ENCODE measurements at places on chromosomes 4 and X. TPM values are rescaled to one million over a fixed set of nuclear protein-coding genes. Genes with fewer than 3 reads are reported as not detected.
A peak's percentile ranks its signal among the peaks of the same experiment; 100 is the strongest.

DNA sequence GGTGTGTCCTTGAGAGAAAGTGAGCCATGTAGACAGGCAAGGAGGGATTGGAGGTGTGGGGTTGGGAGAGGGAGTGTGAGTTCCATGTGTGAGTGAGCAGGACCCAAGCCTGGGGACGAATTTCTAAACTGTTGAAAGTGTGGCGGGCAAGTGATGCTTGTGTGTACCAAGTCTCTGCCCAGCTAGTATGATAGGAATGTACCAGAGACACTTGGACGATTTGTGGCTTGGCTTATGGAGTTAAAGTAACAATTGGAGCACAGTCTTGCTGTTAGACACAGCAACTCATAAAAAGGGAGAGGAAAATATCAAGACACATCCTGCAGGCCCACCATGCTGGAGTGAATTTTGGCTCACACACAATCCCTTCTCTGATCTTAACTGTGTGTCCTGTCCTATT, 8.5 kb downstream of the PTTG2 start:
- no peak overlapping the region for H3K4me3 ChIP-seq
- H3K36me3 ChIP-seq = no peaks in the 10 kb centered on the region
- no peak for DNase-seq
- H3K27ac ChIP-seq = no peak overlapping the region
- H3K4me1 ChIP-seq = no peaks in the 10 kb centered on the region

GRCh38 chr4:157832596-157832995, 340.2 kb downstream of the GASK1B start:
- no peaks in the 10 kb centered on the region for H3K27me3 ChIP-seq
- H3K4me1 ChIP-seq = no peaks in the 10 kb centered on the region
- no peak overlapping the region for H3K27ac ChIP-seq

Gene WDR17
- total RNA-seq = 7.5 TPM

DNA sequence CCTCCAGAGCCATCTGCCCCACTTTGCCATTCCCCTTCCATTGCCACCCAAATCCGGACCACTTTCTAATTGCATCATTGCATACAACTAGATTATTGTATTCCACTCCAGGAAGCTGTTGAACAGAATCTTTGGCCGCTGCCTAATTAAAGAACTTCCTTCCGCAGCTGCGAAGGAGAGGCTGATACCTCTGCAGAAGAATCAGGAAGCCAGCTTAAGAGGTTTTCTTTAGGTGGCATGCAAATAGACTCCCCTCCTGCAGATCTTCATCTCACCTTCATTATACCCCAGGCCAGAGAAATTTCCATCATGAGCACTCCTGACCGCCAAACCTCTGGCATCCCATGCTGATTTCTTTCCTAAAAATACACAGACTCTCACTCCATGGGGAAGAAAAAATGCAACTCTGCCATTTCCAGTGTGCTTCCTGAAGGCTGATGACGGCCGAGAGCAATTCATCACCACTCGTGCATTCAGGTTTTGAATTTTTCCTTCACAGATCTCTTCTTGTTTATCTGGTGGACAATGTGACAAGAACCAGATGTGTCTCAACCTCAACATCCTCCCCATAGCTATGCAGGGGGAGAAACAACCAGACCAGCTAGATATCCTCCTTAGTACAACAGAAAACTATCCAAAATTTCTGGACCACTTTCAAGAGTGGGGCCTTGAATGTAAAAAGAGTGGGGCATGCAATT, 31.2 kb downstream of the LGI2 start:
- no peak overlapping the region for H3K4me3 ChIP-seq
- H3K36me3 ChIP-seq = no peaks in the 10 kb centered on the region
- no peaks in the 10 kb centered on the region for H3K4me1 ChIP-seq
- H3K27me3 ChIP-seq = no peaks in the 10 kb centered on the region

DNA sequence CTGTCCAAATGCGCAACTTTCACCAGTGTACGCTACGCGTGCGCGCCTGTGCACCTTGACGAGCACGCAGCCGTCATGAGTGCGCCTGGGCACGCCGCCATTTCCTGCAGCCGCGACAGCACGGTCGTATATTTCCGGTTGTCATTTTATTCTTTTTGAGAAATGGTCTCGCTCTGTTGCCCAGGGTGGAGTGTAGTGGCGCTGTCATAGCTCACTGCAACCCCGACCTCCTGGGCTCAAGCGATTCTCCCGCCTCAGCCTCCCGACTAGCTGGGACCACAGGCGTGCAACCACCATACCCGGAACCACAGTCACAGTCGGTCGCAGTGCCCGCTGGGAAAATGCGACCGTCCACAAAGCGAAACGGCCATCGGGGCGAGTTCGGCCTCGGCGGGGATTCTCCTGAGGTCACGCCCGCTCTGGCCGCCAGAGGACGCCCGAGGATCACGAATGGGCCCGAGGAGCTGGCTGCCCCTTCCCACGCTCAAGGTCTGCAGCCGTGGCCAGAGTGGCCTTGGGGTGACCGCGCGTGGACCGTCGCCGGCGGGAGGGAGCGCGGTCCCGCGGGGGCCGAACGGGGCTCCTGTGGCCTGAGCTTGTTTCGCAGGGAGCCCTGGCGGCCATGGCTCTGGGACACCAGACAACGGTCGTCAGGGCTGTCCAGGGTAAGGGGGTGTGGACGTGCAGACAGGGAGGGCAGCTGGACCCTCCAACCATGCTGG, 23.7 kb upstream of the PNMA3 start:
- H3K4me1 ChIP-seq = no peaks in the 10 kb centered on the region
- peak; percentile 61 for DNase-seq
- no peaks in the 10 kb centered on the region for H3K36me3 ChIP-seq
- peak overlapping the region; percentile 15 for H3K4me3 ChIP-seq

Gene GPC3
- 56.0 TPM for total RNA-seq

Gene TMEM150C
- total RNA-seq = 10.4 TPM

- H3K4me1 ChIP-seq = no peaks in the 10 kb centered on the region
- no peak overlapping the region for H3K27ac ChIP-seq
- no peak overlapping the region for H3K4me3 ChIP-seq
- H3K27me3 ChIP-seq = peaks cover 2% of the 10 kb centered on the region
These were observed 9.2 kb downstream of the VSIG4 start for GRCh38 chrX:66030505-66031317.

DNA sequence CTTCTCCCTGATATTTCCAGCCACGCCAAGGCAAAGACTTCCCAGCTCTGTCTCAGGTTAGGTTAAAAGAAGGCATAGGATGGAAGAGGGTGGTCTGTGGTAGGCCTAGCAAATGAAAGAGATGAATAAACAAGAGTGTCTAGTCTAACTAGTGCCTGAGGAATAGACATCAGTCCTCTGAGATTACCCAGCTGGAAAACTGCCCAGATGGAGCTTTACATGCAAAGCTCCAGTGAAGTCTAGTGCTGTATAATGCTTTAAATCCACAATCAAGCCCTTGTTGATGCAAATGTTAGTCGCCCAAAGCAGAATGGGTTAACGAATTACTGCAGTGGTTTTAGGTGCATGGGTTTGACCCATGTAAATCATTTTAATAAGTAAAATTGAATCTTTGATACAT, 24.8 kb upstream of the GUCY1B1 start:
- no peaks in the 10 kb centered on the region for H3K36me3 ChIP-seq
- DNase-seq = peak; percentile 82
- H3K4me3 ChIP-seq = no peak overlapping the region
- H3K4me1 ChIP-seq = no peaks in the 10 kb centered on the region
- H3K27ac ChIP-seq = no peak overlapping the region

- DNase-seq = no peak
- H3K27me3 ChIP-seq = no peaks in the 10 kb centered on the region
These were observed 15.5 kb downstream of the UNC5C start for GRCh38 chr4:95533254-95533653.

Gene MAGEA2
- not detected for total RNA-seq

GRCh38 chrX:144681501-144681900, 565.8 kb upstream of the SPANXN1 start:
- no peak for DNase-seq
- H3K27ac ChIP-seq = no peak overlapping the region
- H3K27me3 ChIP-seq = no peaks in the 10 kb centered on the region
- no peak overlapping the region for H3K4me3 ChIP-seq

Gene MYL5
- 20.0 TPM for total RNA-seq

DNA sequence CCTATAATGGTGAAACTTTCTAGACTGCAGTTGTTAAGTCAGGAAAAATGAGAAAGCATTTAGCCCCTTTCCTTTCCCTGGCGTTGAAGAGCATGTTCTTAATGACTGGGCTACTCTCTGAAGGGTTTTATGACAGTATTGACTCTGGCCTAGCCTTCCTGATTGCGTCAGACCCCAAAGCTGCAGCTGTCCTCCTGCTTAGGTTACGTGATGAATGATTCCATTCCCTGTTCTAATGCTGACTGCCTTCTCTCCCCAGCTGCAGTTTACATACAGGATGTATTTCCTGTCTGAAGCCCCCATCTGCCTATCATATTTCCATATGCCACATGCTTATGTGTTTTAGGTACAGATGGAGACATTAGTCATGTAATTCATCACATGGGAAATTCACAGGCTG, 105.8 kb upstream of the EGFL6 start:
- H3K27ac ChIP-seq = no peak overlapping the region
- no peaks in the 10 kb centered on the region for H3K4me1 ChIP-seq
- H3K27me3 ChIP-seq = peaks cover 12% of the 10 kb centered on the region
- DNase-seq = peak; percentile 59

Gene IL13RA1
- total RNA-seq = 64.0 TPM

DNA sequence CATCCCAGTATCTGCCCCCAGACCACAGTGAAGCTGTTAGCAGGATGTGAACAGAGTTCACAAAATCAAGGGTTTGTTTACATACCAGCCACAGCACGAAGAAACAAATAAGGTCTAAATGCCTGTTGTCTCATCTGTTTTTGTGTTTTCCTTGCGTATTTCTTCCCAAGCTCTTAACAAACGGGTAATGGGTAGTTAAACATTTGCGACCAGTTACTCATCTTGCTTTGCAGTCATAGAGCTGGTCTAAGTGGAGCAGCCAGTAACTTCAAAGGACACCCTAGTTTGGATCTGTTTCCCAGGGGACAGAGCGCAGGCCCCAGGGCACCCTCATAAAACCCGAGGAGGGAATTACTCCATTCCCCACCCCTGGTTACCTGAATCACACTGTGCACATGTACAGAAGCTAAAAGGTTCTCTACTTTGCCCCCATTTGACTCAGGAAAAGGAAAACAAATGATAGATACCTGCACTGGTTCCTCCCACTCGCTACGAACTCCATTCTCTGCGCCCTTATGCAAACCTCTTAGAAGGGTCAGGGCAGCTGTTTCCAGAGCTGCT, 68.8 kb downstream of the MAML3 start:
- H3K27me3 ChIP-seq = no peaks in the 10 kb centered on the region
- H3K4me3 ChIP-seq = no peak overlapping the region
- peak overlapping the region; percentile 59 for H3K27ac ChIP-seq
- H3K4me1 ChIP-seq = peaks cover 58% of the 10 kb centered on the region
- H3K36me3 ChIP-seq = no peaks in the 10 kb centered on the region

GRCh38 chrX:101395789-101396188, 5.0 kb downstream of the RPL36A start:
- H3K4me1 ChIP-seq = no peaks in the 10 kb centered on the region
- no peak overlapping the region for H3K27ac ChIP-seq
- no peak overlapping the region for H3K4me3 ChIP-seq

Gene RPA4
- total RNA-seq = 9.8 TPM

- no peaks in the 10 kb centered on the region for H3K27me3 ChIP-seq
- no peak overlapping the region for H3K27ac ChIP-seq
- no peak overlapping the region for H3K4me3 ChIP-seq
- no peaks in the 10 kb centered on the region for H3K36me3 ChIP-seq
- no peaks in the 10 kb centered on the region for H3K4me1 ChIP-seq
These were observed 2121.0 kb downstream of the PCDH7 start for GRCh38 chr4:32841217-32841616.

Gene NDUFA1
- total RNA-seq = 74.9 TPM

Gene FGG
- 172 TPM for total RNA-seq

DNA sequence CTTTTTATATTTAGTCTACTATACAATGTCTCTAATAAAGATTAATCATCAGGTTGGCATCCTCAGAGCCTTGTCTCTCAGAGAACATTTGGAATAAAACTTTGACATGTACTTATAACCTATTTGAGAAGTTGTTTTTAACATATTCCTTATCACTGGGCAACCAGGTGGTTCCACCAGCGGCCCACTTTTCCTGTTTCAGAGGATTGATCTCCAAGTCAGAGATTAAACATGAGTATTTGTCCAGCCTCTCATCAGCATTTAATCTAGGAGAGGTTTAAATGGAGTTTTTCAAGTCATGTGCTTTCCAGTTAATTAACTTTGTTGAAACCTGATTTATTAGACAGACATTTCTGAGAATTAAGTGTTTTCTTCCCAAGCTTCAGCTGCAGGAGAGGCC, 345.5 kb downstream of the GRXCR1 start:
- no peak overlapping the region for H3K4me3 ChIP-seq
- DNase-seq = peak; percentile 18
- H3K4me1 ChIP-seq = no peaks in the 10 kb centered on the region
- H3K27ac ChIP-seq = no peak overlapping the region
- no peaks in the 10 kb centered on the region for H3K36me3 ChIP-seq

Gene TMPRSS11A
- total RNA-seq = not detected

Gene USP51
- total RNA-seq = 4.4 TPM

DNA sequence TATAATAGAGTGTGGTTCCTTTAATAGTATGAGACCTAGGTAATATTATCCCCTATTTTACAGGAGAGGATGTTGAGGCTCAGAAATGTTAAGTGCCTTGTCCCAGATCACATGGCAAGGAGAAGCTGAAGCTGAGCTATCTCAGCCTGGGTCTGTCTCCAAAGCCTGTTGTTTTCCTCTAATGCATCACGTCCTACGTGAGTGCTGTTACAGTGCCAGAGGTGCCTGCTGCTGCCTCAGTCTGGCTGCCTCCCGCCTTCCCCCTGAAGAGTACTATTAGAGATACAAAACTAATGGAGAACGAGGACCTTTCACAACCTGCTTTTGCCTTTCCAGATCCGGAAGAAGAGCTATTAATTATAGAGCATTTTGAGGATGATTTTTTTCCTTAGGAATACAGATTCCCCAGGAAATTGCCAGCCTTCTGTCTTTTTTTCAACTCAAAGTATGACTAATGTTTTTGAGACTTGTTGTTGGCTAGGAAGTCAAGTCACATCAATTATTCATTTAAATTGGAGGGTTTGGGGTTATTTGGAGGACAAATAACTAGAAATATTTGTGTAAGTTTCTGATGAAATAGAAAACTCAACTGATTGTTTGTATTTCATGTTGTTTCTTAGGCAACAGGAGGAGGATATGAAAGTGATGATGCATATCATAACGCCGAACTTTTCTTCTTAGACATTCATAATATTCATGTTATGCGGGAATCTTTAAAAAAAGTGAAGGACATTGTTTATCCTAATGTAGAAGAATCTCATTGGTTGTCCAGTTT, 43.9 kb upstream of the MTMR1 start:
- peak overlapping the region; percentile 53 for H3K27ac ChIP-seq
- DNase-seq = peak; percentile 32
- no peaks in the 10 kb centered on the region for H3K27me3 ChIP-seq
- H3K4me3 ChIP-seq = no peak overlapping the region
- peaks cover 4% of the 10 kb centered on the region for H3K36me3 ChIP-seq

Gene FAM114A1
- 51.2 TPM for total RNA-seq
